ENCODE measurements at places on chromosomes 1 and 21. TPM values are rescaled to one million over a fixed set of nuclear protein-coding genes. Genes with fewer than 3 reads are reported as not detected.

Gene KCNQ4
- total RNA-seq, result 1.5 TPM

GRCh38 chr1:156623946-156624813 is 5.0 kb downstream of the HAPLN2 start:
- H3K27me3 ChIP-seq, result peaks cover 57% of the 10 kb centered on the region
- no peak overlapping the region for H3K4me3 ChIP-seq
- H3K27ac ChIP-seq, result no peak overlapping the region
- no peaks in the 10 kb centered on the region for H3K36me3 ChIP-seq
- peaks cover 6% of the 10 kb centered on the region for H3K4me1 ChIP-seq

DNA sequence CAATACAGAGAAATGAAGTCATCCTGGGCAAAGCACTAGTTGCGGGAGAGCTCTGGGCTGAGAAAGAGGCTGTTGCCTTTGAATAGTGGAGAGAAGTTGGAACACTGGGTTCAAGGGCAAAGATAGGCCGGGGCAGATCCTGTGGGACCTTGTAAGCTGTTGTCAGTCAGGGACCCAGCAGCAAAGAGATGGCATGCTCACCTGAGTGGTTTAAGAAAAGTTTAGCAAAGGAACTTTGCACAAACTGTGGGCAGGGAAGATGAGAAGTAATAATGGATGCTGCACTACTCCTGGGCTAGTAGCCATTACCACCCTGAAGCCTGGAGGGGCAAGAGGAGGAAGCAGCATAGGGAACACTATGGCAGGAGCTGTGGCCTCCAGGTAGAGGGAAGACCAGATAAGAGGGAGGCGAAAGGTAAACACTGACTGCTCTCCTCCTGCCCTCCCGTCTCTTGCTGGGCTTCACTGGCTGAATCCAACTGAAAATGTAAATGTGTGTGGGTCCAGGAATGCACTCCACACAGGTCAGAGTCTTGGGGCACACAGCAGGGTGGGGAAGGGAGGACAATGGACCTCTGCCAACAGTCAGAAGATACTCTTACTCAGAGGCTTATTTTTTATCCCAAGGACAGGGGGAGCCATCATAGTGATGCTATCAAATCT is 129.2 kb downstream of the PLPP3 start:
- no peaks in the 10 kb centered on the region for H3K36me3 ChIP-seq
- H3K4me1 ChIP-seq, result no peaks in the 10 kb centered on the region
- H3K4me3 ChIP-seq, result no peak overlapping the region
- no peaks in the 10 kb centered on the region for H3K27me3 ChIP-seq
- no peak for DNase-seq

Gene AMY1B
- not detected for total RNA-seq

Gene ZNF648
- not detected for total RNA-seq

- no peak overlapping the region for H3K4me3 ChIP-seq
- H3K4me1 ChIP-seq, result no peaks in the 10 kb centered on the region
- no peaks in the 10 kb centered on the region for H3K27me3 ChIP-seq
- DNase-seq, result no peak
These were observed 16.8 kb upstream of the PRDM2 start for GRCh38 chr1:13683206-13683605.

Gene ECM1
- 26.0 TPM for total RNA-seq

Gene ELK4
- total RNA-seq, result 28.4 TPM

DNA sequence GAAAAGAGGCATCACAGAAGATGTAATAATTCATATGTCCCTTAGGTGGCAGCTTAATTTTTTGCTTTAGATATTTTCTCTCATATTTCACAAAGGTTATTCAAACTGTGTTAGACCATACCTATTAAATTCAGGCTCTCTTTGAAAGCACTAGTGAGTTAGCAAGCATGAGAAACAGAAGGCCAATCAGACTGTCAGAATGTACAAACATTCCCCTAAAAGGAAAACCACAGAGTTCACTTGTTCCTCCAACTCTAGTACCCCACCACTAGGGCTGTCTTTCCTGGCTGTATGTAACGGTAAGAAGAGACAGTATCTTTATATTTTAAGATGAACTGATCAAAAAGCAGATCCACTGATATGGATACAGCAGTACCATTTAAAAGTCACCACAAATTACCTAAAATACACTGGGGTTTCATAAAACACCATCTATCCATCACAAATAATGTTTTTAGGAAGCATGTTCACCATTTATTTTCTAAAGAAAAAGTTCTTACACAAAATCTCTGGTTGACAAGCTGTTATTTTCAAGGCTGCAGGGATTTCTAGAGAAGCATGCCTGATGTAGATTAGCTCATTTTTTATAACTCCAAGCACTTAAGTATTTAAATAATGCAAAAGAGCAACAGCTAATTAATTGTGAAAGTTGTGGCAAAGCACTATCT is 1.8 kb downstream of the ARPC5 start:
- peaks cover 30% of the 10 kb centered on the region for H3K36me3 ChIP-seq
- H3K27ac ChIP-seq, result peak overlapping the region; percentile 90
- H3K27me3 ChIP-seq, result no peaks in the 10 kb centered on the region

GRCh38 chr1:150148837-150149270 is 862 bp upstream of the PLEKHO1 start:
- H3K27ac ChIP-seq, result peak overlapping the region; percentile 83
- peaks cover 7% of the 10 kb centered on the region for H3K36me3 ChIP-seq
- H3K4me1 ChIP-seq, result peaks cover 35% of the 10 kb centered on the region
- H3K27me3 ChIP-seq, result no peaks in the 10 kb centered on the region
- no peak for DNase-seq

Gene CCDC24
- 4.3 TPM for total RNA-seq

Gene WLS
- total RNA-seq, result 171 TPM

DNA sequence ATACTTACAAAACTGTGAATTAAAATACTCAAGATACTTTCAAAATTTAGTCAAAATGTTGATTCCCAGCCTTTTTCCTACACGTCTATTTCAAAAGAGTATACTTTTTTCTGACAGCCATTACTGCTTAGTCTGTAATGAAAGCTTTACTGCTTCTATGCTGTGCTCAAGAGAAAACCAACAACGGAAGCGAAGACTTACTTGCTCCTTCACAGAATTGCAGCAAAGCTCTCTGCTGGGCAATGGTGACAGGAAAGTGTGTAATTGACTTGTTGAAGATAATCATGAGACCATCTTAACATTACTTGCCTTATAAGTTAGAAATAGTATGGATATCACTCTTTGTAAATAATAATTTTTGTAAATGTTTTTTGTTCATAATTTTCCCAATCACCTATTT is 1.7 kb upstream of the DYNLT5 start:
- no peaks in the 10 kb centered on the region for H3K36me3 ChIP-seq
- H3K4me1 ChIP-seq, result peaks cover 8% of the 10 kb centered on the region
- no peak for DNase-seq
- H3K4me3 ChIP-seq, result no peak overlapping the region
- H3K27me3 ChIP-seq, result no peaks in the 10 kb centered on the region

DNA sequence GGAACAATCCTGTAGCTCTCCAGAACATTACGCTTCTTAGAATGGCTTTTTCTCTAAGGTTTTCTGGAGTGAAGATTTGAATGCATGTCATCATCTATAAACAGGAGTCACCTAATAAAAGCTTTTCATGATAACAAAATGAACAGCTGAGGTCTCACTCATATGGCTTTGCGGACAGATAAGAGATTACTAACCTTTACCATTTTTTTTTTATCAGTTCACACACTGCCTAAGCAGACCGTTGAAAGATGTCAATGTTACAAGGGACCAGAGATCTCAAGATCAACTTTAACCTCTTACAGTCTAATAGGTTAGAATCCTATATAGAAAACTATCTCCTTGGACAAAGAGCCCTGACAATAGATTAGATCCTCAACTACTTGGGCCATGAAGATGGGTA is 41.4 kb downstream of the SCMH1 start:
- no peaks in the 10 kb centered on the region for H3K4me1 ChIP-seq
- no peaks in the 10 kb centered on the region for H3K27me3 ChIP-seq
- H3K36me3 ChIP-seq, result no peaks in the 10 kb centered on the region
- DNase-seq, result no peak
- H3K4me3 ChIP-seq, result no peak overlapping the region

- DNase-seq, result no peak
- no peaks in the 10 kb centered on the region for H3K27me3 ChIP-seq
These were observed 207.1 kb downstream of the HIVEP3 start for GRCh38 chr1:41711581-41711980.

Gene GBP5
- 0.79 TPM for total RNA-seq

DNA sequence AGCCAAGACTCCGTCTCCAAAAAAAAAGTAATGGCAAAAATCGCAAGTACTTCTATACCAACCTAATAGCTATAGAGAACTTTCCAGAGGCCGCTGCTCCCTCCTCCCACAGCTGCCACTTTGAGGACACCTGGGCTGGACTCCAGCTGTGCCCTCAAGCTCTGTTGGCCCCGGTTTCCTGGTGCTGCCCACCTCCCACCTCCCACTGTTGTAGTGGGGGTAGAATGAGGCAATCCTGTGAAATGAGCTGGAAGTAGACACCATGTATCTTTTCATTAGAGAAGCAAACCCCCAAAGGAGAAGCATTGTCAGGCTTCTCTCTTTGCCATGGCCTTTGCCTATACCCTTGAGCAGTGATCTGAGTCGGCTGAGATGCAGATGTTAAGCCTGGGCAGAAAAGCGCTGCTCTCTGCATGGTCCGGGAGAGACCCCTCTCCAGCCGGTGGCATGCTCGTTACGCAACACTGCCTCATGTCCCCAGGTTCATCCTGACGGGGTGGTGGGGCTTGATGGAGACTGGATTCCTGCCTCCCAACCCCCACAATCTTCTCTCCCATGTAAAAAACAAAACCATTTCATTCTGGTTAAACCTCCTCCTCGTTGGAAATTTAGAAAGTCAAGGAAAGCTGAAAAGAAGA is 39.7 kb downstream of the SIM2 start:
- H3K27ac ChIP-seq, result no peak overlapping the region
- peaks cover 6% of the 10 kb centered on the region for H3K27me3 ChIP-seq
- H3K36me3 ChIP-seq, result peaks cover 2% of the 10 kb centered on the region
- DNase-seq, result no peak
- no peaks in the 10 kb centered on the region for H3K4me1 ChIP-seq

- H3K27ac ChIP-seq, result no peak overlapping the region
- no peaks in the 10 kb centered on the region for H3K27me3 ChIP-seq
- no peaks in the 10 kb centered on the region for H3K4me1 ChIP-seq
- no peak for DNase-seq
- no peaks in the 10 kb centered on the region for H3K36me3 ChIP-seq
These were observed 166.5 kb downstream of the LMO4 start for GRCh38 chr1:87495147-87495546.

Gene LCE3E
- not detected for total RNA-seq

GRCh38 chr1:111624382-111624781 is 4.8 kb downstream of the RAP1A start:
- peaks cover 16% of the 10 kb centered on the region for H3K4me1 ChIP-seq
- no peak overlapping the region for H3K27ac ChIP-seq
- no peaks in the 10 kb centered on the region for H3K27me3 ChIP-seq

GRCh38 chr1:158188611-158189010 is 7.9 kb downstream of the CD1D start:
- no peak for DNase-seq
- no peak overlapping the region for H3K4me3 ChIP-seq
- H3K36me3 ChIP-seq, result no peaks in the 10 kb centered on the region
- peaks cover 10% of the 10 kb centered on the region for H3K27me3 ChIP-seq
- no peaks in the 10 kb centered on the region for H3K4me1 ChIP-seq

Gene OR2T29
- not detected for total RNA-seq

DNA sequence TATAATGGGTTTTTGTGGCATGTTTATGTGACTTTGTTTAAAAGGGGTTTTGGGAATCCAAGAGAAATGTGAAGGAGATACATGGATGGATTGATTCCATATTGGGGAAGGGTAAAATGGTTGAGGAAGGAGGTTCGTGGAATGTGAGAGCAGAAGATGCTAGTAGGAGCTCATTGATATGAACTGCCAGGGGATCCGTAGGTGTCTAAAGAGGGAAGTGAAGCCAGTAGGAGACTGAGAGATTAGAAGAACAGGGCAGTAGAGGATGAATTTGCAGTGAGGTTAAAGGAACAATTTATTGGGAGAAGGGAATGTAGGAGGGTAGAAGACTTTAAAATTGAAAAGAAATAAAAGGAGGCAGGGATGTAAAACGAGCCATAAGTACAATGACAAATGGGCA is 252.6 kb downstream of the GPR52 start:
- H3K36me3 ChIP-seq, result no peaks in the 10 kb centered on the region
- DNase-seq, result no peak
- H3K4me1 ChIP-seq, result no peaks in the 10 kb centered on the region
- no peak overlapping the region for H3K27ac ChIP-seq
- no peaks in the 10 kb centered on the region for H3K27me3 ChIP-seq
- H3K4me3 ChIP-seq, result no peak overlapping the region

DNA sequence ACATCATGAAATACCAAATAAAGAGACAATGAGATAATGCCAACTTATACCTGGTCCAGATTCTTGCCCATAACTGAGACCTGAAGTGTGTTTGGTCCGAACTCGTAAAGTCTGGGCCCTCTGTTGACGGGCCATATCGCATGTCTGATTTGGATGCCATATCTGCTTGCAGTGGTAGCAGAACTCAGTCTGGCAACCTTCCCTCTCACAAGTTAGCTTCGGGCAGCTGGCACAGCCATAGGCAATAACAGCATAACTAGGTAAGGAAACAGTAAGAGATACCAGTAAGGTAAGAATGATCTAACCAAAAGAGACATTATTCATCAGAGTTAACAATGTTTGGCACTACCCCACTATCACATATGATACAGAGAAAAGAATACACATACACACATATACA is 15.1 kb downstream of the RNF19B start:
- no peaks in the 10 kb centered on the region for H3K27me3 ChIP-seq
- DNase-seq, result no peak
- H3K36me3 ChIP-seq, result peaks cover 14% of the 10 kb centered on the region
- H3K4me1 ChIP-seq, result peaks cover 14% of the 10 kb centered on the region
- H3K27ac ChIP-seq, result no peak overlapping the region

GRCh38 chr1:109341944-109342930 is 35.4 kb upstream of the MYBPHL start:
- peaks cover 37% of the 10 kb centered on the region for H3K36me3 ChIP-seq
- H3K4me3 ChIP-seq, result no peak overlapping the region
- no peak overlapping the region for H3K27ac ChIP-seq
- no peaks in the 10 kb centered on the region for H3K4me1 ChIP-seq
- H3K27me3 ChIP-seq, result no peaks in the 10 kb centered on the region
- DNase-seq, result no peak

Gene SPATA45
- total RNA-seq, result 0.65 TPM

DNA sequence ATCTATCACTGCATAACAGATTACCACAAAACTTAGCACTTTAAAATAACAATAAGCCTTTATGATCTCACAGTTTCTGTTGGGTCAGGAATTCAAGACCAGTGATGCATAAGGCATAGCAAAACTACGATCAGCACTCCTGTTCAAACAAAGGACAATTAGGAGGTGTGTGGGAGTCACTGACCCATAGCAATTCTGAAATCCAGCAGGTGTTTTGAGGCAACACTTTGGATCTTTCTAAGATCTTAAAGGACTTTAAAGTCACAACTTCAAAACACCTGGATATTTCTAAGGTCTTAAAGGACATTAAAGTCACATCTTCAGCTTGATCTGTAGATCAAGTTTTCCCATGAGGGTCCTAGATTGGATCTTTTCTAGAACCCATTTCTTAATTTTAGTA is 35.3 kb downstream of the AKT3 start:
- no peaks in the 10 kb centered on the region for H3K36me3 ChIP-seq
- no peak overlapping the region for H3K27ac ChIP-seq
- no peaks in the 10 kb centered on the region for H3K27me3 ChIP-seq
- no peaks in the 10 kb centered on the region for H3K4me1 ChIP-seq

Gene GBP6
- total RNA-seq, result not detected

GRCh38 chr1:184433956-184434502 is 47.2 kb downstream of the C1orf21 start:
- no peaks in the 10 kb centered on the region for H3K36me3 ChIP-seq
- no peaks in the 10 kb centered on the region for H3K27me3 ChIP-seq
- no peaks in the 10 kb centered on the region for H3K4me1 ChIP-seq

Gene HSF2BP
- 3.2 TPM for total RNA-seq

Gene ZNF697
- 46.1 TPM for total RNA-seq

GRCh38 chr1:10698726-10699469 is 97.5 kb downstream of the CASZ1 start:
- DNase-seq, result no peak
- no peak overlapping the region for H3K4me3 ChIP-seq
- no peak overlapping the region for H3K27ac ChIP-seq
- no peaks in the 10 kb centered on the region for H3K36me3 ChIP-seq
- H3K4me1 ChIP-seq, result no peaks in the 10 kb centered on the region

All from astrocyte (in vitro differentiated cells and primary cell).